ENCODE measurements at places on chromosomes 5 and 9. TPM values are rescaled to one million over a fixed set of nuclear protein-coding genes. Genes with fewer than 3 reads are reported as not detected.
A peak's percentile ranks its signal among the peaks of the same experiment; 100 is the strongest.

The EIF4EBP3 gene
- 5.2 TPM for total RNA-seq

The GRM6 gene
- not detected for total RNA-seq

The WNK2 gene
- 66.0 TPM for total RNA-seq

The FOXD4 gene
- total RNA-seq = 0.35 TPM

The CHSY3 gene
- 3.6 TPM for total RNA-seq

The OR2V2 gene
- total RNA-seq = not detected

The NFX1 gene
- 30.2 TPM for total RNA-seq

The FBP2 gene
- not detected for total RNA-seq

The CNTFR gene
- 28.9 TPM for total RNA-seq

The LHX3 gene
- not detected for total RNA-seq

The TRIM7 gene
- 0.57 TPM for total RNA-seq

The RORB gene
- 0.43 TPM for total RNA-seq

The ITK gene
- total RNA-seq = not detected

DNA sequence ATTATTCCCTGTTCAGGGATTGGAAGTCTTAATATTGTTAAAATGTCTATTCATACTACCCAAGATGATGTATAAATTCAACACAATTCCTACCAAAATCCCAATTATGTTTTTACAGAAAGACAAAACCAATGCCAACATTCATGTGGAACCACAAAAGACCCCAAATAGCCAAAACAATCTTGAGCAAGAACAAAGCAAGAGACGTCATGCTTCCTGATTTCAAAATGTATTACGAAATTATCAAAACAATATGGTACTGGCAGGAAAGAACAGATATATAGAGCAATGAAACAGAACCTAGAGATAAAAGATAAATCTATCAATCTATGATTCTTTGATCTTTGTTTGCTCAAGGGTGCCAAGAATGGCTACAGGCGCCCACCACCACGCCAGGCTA lies 237.9 kb downstream of the TAF11L14 start:
- H3K4me3 ChIP-seq = no peak overlapping the region
- H3K27me3 ChIP-seq = peaks cover 2% of the 10 kb centered on the region
- no peak overlapping the region for H3K27ac ChIP-seq
- no peaks in the 10 kb centered on the region for H3K36me3 ChIP-seq

GRCh38 chr9:16705111-16705604 lies 165.3 kb downstream of the BNC2 start:
- peaks cover 56% of the 10 kb centered on the region for H3K4me1 ChIP-seq
- peak overlapping the region; percentile 58 for H3K4me3 ChIP-seq

GRCh38 chr5:104421431-104421830 lies 858.8 kb upstream of the NUDT12 start:
- DNase-seq = no peak
- H3K36me3 ChIP-seq = no peaks in the 10 kb centered on the region
- no peaks in the 10 kb centered on the region for H3K27me3 ChIP-seq

DNA sequence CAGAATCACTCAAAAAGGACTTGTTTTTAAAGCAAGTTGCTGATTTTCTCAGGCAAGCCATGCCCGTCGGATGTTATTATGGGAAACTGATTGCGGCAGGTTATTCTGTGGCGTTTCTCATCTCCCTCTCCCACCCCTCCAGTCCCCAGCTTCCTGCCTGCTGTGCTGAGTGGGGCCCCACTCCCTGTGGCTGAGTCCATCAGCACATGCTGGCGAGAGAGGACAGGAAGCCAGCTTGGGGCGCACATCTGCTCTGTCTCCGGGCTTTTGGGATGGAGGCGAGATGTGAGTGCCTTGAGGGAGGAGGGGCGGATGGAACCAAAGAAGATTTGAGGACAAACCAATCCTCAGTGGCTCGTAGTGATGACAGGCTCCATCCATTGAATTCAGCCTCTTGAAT lies 108.0 kb downstream of the DAPK1 start:
- peaks cover 66% of the 10 kb centered on the region for H3K4me1 ChIP-seq
- H3K27me3 ChIP-seq = no peaks in the 10 kb centered on the region
- H3K4me3 ChIP-seq = no peak overlapping the region
- DNase-seq = no peak

GRCh38 chr5:176629853-176630680 lies at the start of the genes EIF4E1B and SNCB:
Gene EIF4E1B (plus strand): TSS chr5:176630675. CDS start chr5:176642788, 12,113 bp downstream.
Gene SNCB (minus strand): TSS chr5:176630534. CDS start chr5:176629654, 880 bp downstream.
- peaks cover 4% of the 10 kb centered on the region for H3K4me1 ChIP-seq
- peaks cover 93% of the 10 kb centered on the region for H3K27me3 ChIP-seq
- peak within 1 kb of the TSS; percentile 32 for H3K4me3 ChIP-seq
- H3K36me3 ChIP-seq = no peaks in the 10 kb centered on the region

- H3K27me3 ChIP-seq = no peaks in the 10 kb centered on the region
- no peaks in the 10 kb centered on the region for H3K36me3 ChIP-seq
- no peak within 1 kb of the TSS for H3K27ac ChIP-seq
- DNase-seq = no peak
Measured at GRCh38 chr9:114681594-114682332, at the start of gene TEX48. Gene TEX48 (minus strand): TSS chr9:114682192. CDS start chr9:114671723, 10,469 bp downstream.

- no peak for DNase-seq
- H3K27ac ChIP-seq = no peak overlapping the region
- peaks cover 26% of the 10 kb centered on the region for H3K36me3 ChIP-seq
- peaks cover 11% of the 10 kb centered on the region for H3K4me1 ChIP-seq
Measured at GRCh38 chr5:142151436-142152383, 43.1 kb downstream of the NDFIP1 start.

DNA sequence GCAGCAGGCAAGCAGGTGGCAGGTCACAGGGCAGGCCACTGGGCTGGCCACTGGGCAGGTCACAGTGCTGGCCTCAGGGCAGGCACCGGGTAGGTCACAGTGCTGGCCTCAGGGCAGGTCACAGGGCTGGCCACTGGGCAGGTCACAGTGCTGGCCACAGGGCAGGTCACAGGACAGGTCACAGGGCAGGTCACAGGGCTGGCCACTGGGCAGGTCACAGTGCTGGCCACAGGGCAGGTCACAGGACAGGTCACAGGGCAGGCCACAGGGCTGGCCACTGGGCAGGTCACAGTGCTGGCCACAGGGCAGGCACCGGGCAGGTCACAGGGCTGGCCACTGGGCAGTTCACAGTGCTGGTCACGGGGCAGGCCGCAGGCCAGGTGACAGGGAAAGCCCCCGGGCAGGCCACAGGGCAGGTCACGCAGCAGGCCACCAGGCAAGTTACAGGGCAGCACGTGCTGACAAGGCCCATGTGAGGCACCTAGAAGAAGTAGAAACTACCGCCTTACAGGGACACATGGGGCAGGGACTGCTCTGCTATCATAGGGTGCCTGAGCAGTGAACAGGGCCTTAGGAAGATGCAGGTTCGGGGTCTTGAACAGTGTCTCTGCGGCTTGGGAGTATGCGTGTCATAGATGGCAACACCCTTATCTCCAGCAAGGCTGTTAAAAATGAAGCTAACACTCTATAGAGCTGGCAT lies 18.6 kb upstream of the MED10 start:
- no peaks in the 10 kb centered on the region for H3K36me3 ChIP-seq
- no peak overlapping the region for H3K4me3 ChIP-seq
- H3K27me3 ChIP-seq = peaks cover 74% of the 10 kb centered on the region
- no peak for DNase-seq
- no peak overlapping the region for H3K27ac ChIP-seq

DNA sequence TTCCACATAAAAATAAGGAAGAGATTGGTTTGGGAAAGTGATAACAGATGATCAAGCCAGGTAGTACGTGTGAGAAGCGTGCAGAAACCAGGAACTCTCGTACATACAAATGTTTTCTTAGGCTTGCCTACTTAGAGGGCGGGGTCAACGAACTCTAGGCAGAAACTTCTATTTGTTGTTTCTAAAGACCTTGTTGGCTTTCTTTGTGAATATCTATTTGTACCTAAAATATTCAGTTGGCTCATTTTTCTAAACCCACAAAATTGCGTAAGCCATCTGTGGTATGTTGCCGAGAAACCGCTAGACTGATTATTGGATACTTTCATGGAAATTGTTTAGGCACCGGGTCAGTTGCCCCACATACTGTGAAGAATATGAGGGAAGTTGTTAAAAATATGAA lies 458.5 kb downstream of the MAT2B start:
- no peak for DNase-seq
- peaks cover 19% of the 10 kb centered on the region for H3K4me1 ChIP-seq
- H3K36me3 ChIP-seq = no peaks in the 10 kb centered on the region
- H3K4me3 ChIP-seq = no peak overlapping the region
- H3K27ac ChIP-seq = no peak overlapping the region

- H3K27ac ChIP-seq = no peak overlapping the region
- H3K4me3 ChIP-seq = no peak overlapping the region
- no peak for DNase-seq
- no peaks in the 10 kb centered on the region for H3K27me3 ChIP-seq
Measured at GRCh38 chr9:38178237-38178636, 109.2 kb upstream of the SHB start.

DNA sequence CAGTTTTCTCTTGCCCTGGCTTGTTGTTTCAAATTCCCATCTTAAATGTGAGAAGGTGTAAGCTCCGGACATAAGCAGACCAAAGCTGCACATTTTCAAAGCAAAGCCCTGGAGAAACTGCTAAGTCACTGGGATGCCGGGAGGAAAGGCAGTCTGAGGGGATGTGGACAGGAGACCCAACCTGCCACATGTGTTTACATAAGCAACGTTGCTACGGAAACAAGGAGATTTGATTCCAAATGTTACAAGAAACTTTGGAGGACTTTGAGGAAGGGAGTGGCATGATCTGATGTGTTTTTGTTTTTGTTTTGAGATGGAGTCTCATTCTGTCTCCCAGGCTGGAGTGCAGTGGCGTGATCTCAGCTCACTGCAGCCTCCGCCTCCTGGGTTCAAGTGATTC lies 25.7 kb upstream of the INSYN2B start:
- peaks cover 35% of the 10 kb centered on the region for H3K27me3 ChIP-seq
- DNase-seq = no peak
- H3K27ac ChIP-seq = no peak overlapping the region
- H3K4me1 ChIP-seq = no peaks in the 10 kb centered on the region

GRCh38 chr5:33441241-33442177 lies 744 bp downstream of the TARS1 start:
- H3K36me3 ChIP-seq = peaks cover 12% of the 10 kb centered on the region
- H3K4me1 ChIP-seq = peaks cover 25% of the 10 kb centered on the region
- peak; percentile 40 for DNase-seq

DNA sequence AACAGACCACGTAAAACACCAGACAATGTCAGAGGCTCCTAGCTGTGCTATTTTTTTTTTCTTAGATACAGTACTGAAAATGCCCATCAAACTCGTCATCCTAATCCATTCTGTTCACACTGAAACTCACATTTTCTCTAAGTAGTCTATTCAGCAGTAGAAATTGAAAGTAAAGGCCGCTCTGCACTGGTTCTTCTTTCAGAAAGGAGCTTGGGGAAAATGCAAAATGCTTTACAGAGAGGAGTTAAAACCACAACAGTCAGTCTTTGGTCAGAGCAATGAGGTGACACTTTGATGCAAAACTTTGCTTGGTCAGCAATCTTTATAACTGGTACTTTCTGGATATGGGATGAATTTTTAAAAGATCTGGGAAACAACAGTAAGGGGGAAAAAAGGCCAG lies 43.8 kb upstream of the SUSD1 start:
- no peak overlapping the region for H3K27ac ChIP-seq
- H3K4me1 ChIP-seq = peaks cover 2% of the 10 kb centered on the region
- H3K36me3 ChIP-seq = peaks cover 26% of the 10 kb centered on the region
- H3K4me3 ChIP-seq = no peak overlapping the region

DNA sequence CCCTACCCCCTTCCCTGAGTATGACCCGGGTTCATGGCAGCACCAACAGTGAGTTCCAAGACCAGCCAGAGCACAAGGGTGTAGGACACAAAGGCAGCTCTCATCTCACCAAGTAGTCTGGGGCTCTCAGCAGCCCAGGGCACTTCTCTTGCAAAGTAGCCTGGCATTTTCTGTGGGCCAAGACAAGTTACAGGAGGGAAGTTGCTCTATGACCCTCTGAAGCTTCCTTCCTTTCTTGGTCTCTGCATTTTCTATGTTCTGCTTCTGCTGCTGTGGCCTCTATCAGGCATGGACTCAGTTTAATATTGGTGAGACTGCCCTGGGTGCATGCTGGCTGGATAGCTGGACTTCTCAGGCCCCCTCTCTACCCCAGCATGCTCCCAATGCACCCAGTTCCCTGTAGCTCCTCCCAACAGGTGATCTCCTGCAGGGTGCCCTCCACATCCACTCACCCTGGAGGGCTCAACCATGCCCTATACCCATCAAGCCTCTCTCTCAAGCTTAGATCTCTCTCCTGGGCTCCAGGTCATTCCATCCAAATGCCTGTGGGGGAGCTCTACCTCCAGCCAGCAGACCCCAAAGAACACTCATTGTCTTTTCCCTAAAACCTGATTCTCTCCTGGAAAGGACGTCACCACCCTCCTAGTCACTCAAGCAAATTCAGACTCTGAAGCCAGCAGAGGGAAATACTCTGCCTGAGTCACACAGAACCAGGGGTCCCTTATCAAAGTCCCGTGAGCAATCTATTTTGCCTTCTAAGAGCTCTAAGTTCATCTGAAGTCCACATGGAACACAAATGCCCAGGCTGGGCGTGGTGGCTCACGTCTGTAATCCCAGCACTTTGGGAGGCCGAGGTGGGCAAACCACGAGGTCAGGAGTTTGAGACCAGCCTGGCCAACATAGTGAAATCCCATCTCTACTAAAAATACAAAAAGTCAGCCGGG lies 13.8 kb downstream of the TBC1D2 start:
- H3K36me3 ChIP-seq = no peaks in the 10 kb centered on the region
- H3K4me1 ChIP-seq = peaks cover 12% of the 10 kb centered on the region
- H3K27ac ChIP-seq = no peak overlapping the region

DNA sequence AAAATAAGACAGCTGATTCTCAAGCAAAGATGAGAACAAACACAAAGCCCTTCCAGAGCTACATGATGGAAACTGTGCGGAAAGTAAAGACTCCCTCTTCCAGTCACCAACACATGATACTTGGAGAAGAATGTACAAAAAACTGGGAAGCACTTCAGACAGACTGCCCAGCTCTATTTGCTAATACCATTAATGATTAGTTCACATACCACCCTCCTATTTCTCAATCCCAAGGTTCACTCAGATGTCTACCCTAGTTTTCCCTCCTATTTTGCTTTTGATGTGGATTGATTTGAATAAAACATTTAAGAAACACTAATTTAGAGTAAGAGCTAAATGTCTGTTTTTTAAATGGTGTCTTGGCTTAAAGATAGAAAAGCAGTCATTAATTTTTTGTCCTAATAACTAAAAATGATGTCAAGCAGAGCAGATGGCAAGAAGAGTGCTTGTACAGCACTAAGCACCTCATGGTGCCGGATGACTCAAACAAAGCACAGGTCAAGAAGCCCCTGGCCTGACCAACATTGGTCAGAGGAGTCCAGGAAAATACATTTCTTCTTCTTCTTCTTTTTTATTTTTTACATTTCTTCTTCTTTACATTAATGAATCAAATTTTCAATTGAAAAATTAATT lies 639.4 kb downstream of the PDE4D start:
- H3K4me1 ChIP-seq = peaks cover 16% of the 10 kb centered on the region
- no peak overlapping the region for H3K27ac ChIP-seq
- H3K27me3 ChIP-seq = no peaks in the 10 kb centered on the region
- DNase-seq = no peak
- H3K4me3 ChIP-seq = no peak overlapping the region

GRCh38 chr5:58764199-58764598 lies 181.3 kb downstream of the RAB3C start:
- peaks cover 2% of the 10 kb centered on the region for H3K27me3 ChIP-seq
- DNase-seq = no peak
- no peaks in the 10 kb centered on the region for H3K36me3 ChIP-seq
- no peak overlapping the region for H3K4me3 ChIP-seq
- H3K4me1 ChIP-seq = peaks cover 3% of the 10 kb centered on the region

- no peaks in the 10 kb centered on the region for H3K27me3 ChIP-seq
- peaks cover 10% of the 10 kb centered on the region for H3K4me1 ChIP-seq
- H3K36me3 ChIP-seq = peaks cover 16% of the 10 kb centered on the region
- no peak overlapping the region for H3K4me3 ChIP-seq
- DNase-seq = no peak
Measured at GRCh38 chr9:85941966-85942912, 1.3 kb downstream of the NAA35 start.
